ENCODE measurements at places on chromosomes 1 and 21.

GRCh38 chr1:109617291-109617801 is 2.1 kb downstream of the GNAT2 start:
- no peak for DNase-seq

DNA sequence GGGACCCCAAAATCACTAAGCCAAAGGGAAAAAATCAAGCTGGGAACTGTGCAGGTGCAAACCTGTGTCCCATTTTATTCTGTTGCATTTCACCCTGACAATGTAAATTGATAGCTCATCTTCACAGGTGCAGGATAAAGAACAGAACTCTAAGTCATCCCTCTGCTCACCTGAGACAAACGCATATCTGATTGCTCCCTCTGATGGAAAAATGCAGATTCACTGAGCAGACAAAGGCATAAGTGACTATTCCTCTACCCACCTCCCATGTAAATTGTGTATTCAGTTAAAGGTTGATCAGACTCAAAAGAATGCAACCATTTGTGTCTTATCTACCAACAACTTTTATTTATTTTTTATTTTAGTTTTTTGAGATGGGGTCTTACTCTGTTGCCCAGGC is 644.2 kb downstream of the PTPRU start:
- no peak for DNase-seq

DNA sequence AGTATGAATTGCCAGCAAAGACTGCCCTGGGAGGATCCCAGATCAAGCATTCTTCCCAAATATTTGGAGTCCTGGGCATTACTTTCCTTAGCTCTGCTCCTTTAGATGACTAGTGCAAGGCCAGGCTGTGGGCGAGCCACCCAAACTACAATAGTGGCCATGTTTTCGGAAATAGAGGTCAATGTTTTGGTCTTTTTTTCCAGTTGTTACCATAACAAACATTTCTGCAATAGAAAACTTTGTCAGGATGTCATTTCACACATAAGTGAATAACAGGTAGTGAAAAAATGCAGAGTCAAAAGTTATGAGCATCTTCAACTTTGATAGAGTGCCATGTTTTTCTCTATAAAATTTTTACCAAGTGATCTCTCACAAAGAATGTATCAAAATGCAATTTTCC is 25.2 kb upstream of the OR10J4 start:
- no peak for DNase-seq

DNA sequence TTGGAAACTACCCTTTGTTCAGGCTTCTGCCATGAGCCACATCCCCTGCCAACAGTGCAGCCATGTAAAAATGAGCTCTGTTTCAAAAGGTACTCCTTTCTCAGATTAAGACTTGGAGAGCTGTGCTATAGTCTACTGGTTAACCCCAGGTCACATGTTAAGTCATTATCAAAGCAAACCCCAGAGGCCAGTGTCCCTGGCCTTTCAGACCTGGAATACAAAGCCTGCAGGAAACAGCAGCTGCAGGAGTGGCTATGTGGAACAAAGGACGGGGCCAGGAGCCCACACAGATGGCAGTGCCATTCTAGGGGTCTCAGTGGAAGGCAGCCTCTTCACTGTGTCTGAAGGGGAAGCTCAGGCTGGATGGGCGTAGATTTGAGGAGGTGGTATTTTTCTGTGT is 6.7 kb downstream of the ZNF496 start:
- DNase-seq: no peak

GRCh38 chr1:63883494-63884235 is 109.8 kb downstream of the ROR1 start:
- no peak for DNase-seq
